ENCODE measurements at places on chromosomes 12 and 14.

GRCh38 chr12:125689576-125690410 lies 624.6 kb downstream of the AACS start:
- no peak for DNase-seq

DNA sequence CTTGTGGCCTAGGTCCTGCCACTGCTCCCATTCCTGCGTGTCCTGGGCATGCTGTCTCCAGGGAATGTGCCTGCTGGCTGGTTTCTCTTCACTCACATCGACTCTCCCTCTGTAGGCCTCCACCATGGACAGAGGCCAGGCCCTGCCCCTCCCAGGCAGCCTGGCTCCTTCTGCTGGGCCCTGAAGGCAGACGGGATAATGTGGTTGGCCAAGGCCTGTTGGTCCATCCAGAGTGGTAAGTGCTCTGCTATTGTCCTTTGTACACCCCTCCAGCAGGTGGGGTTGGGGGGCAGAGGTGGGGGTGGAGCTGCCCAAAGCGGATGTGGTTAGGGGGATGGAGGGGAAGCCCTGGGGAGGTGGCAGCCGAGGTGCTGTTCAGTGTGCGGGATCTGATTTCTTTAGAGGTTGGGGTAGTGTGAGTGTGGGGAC lies 9.5 kb upstream of the NR4A1 start:
- peak; percentile 69 for DNase-seq

GRCh38 chr12:44976246-44976645 lies 74.7 kb downstream of the DBX2 start:
- DNase-seq = no peak

DNA sequence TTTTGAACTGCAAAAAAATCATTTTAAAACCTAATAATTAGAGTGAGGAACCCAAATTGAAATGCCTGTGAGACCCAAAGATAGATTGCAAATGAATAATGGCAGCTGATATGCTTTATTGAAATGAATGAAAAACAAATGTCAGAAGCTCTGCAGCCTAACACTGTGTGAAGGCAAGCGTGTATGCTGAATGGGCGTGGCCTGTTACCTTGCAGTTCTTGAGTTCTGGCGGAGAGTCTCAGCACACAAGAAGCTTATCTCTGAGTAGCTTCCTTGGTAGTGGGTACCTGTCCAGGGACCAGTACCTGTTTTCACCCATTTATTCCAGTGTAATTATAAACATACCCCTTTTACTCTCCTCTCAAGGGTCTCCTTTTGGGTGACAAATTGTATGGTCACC lies 341.2 kb downstream of the NPAS3 start:
- no peak for DNase-seq

- peak; percentile 20 for DNase-seq
Observed at GRCh38 chr12:52171950-52172512, 19.8 kb downstream of the KRT80 start.

GRCh38 chr12:25054783-25055144 lies 105.9 kb upstream of the BCAT1 start:
- peak; percentile 25 for DNase-seq

GRCh38 chr12:128797119-128798118 lies 26.3 kb downstream of the SLC15A4 start:
- DNase-seq = no peak

- DNase-seq = no peak
Observed at GRCh38 chr12:98260276-98260675, 255.1 kb upstream of the TMPO start.

- no peak for DNase-seq
Observed at GRCh38 chr12:7951671-7952070, 15.7 kb upstream of the SLC2A3 start.

DNA sequence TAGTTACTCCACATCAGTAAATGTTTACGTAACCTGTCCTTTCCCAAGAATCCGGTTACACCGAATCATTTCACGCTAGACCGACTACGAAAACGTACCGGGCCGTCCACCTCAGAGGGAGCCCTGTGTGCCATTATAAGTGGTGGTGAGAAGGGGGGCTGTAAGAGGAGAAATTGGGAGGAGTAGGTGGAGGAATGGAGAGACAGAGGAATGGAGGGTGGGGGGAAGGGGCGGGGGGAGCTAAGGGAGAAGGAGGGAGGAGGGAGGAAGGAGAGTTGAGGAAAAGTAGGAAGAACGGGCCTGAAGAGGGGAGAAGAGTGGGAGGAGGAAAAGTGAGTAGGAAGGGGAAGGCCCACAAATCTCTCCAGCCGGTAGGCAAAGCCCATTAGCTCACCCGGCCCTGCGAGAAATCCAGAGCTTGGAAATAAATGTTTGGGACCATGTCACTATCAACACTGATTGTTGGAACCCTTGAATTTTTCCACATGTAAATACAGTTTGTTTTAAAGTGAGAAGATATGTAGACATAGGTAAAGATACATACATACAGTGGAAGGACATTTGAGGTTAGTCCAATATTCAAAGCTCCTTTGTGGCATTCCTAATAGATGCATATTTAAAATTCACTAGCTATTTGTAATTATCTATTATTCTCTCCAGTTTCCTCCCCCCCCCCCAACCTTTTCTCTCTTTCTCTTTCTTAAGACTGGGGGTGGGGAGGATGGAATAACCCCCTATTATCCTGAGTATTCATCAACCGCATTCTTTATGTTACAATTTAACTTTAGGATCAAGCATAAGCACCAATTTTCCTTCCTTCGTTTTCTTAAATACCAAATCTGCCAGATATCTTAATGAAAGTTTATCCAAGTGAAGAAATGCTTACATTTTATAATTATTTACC lies 2.1 kb upstream of the FOXG1 start:
- DNase-seq = no peak

GRCh38 chr12:116744766-116745165 lies 6.7 kb downstream of the RNFT2 start:
- no peak for DNase-seq

DNA sequence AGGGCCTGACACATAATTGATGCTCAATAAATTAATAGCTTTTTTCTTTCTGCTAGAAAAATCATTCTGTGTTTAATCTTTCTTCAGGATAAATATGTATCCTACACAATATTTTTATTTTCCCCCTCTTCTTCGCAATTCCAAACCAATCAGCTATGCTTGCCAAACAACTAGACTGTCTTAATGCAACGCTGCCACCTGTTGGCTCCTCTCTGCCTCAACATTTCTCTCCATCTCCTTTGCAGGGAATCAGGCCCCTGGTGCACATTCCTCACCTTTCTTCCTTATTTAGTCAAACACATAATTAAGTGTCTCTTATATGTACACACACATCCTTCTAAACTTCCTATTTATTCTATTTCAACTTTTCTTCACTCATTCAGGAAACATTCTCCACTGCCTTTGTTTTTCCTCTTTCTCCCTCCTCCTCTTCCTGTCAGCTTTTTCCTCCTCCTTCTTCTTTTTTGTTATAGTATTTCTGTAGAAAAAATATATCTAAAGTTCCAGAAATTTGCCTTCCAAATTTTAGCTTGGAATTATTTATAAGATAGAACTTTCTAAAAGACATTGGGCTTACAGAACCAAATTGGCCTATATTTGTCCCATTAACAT lies 406.0 kb downstream of the PRKD1 start:
- no peak for DNase-seq

GRCh38 chr12:104750061-104750460 lies 208.0 kb downstream of the SLC41A2 start:
- DNase-seq = peak; percentile 51

Data from DND-41 (cell line).